ENCODE measurements at places on chromosomes 1 and 21.

- DNase-seq, result no peak
Observed at GRCh38 chr1:70809069-70809468, 238.5 kb downstream of the PTGER3 start.

DNA sequence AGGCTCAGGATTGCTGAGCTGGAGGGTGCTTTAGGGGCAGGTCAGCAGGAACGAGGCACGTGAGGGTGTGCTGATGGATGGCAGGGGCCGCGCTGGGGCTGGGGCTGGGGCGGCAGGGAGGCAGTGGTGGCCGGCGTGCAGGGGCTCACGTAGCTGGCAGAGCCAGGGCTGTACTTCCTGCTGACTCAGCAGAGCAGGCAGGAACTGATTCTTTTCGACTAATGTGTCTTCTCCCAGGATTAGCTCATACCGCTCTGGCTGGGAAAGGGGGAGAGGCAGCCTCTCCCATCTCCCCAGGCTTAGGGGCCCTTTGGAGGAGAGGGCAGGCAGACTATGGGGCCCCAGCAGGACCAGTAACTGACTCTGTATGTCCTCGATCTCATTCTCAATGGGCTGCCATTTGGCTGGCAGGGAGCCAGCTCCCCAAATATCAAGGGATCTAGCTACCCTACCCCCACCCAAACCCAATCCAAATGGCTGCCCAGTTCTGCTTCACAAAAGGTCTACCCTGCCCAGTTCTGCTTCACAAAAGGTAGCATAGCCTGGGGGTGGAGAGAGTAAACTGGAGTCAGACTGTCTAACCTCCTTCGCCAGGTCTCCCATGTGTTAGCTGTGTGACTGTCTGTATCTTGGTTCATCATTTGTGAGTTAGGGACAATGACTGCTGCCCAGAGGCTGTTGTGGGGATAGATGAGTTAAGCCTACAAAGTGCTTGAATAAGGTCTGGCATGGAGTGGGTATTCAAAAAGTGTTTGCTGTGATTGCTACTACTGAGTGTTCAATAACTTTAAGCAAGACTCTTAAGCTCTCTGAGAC, 100.1 kb upstream of the SLC2A1 start:
- DNase-seq, result no peak

GRCh38 chr21:24123785-24124184, 1483.5 kb downstream of the MRPL39 start:
- no peak for DNase-seq

GRCh38 chr1:117607471-117607870, 1.6 kb downstream of the TENT5C start:
- DNase-seq, result peak; percentile 32

- DNase-seq, result no peak
Observed at GRCh38 chr21:45865106-45865835, 116.3 kb upstream of the COL6A1 start.

- no peak for DNase-seq
Observed at GRCh38 chr1:94321662-94322061, 84.3 kb upstream of the ARHGAP29 start.

DNA sequence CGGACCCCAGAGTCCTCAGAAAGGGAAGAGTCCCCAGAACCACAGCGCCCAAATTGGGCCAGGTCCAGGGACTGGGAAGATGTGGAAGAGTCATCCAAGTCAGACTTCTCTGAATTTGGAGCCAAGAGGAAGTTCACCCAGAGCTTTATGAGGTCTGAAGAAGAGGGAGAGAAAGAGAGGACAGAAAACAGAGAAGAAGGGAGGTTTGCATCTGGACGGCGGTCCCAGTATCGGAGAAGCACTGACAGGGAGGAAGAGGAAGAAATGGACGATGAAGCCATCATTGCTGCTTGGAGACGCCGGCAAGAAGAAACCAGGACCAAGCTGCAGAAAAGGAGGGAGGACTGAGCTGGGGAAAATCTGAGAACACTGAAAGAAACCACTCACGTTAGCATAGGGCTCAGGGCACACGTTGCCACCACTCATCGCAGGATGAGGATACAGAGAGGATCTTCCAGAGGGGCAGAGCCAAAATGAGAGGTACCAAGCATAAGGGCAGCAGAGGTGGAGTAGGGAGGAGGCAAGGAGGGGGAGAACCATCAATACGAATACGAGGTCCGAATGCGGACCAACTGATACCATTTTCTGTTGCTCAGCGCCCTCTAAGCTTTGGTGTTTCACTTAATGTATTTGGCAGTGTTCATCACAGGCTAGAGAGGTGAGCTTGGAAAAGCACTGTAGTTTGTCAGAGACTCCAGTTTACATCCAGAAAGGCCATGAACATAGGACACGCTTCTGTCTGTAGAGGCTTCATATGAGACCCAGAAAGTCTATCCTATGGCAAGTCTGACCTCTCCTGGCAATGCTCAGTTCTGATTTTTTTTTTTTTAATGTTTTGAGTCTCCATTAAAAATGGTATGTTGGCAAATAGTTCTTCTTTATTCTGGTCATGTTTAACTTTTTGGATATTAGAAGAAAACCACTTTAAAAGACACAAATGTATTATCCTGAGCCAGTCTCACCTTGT, 34.7 kb downstream of the STYXL2 start:
- no peak for DNase-seq

DNA sequence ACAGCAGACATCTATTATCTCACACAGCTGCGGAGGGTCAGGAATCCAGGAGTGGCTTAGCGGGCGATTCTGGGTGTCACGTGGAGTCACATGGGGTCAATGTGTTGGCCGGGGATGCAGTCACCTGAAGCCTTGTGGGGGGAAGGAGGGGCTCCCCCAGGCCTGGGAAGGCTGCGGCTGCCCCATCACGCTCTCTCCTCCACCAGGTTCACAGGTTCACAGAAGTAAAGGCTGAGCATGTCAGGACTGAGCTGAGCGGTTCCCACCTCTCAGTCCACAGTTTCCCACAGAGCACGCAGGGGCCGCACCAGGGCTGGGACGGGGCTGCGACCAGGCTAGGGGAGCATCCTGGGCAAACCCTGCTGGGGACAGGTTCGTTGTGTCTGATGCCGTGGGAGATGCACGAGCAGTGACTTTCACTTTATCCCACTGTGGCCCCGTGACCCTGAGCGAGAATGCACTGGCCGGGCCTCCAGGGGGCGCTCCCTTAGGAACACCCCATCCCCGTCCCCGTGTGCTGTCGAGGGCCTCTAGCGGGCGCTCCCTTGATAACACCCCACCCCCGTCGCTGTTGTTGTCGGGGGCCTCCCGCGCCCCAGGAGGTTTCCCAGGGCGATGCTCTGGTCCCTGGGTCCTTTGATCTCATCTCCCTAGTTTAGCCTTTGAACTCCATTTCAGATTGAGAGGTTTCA, 73.2 kb upstream of the TRAPPC10 start:
- peak; percentile 92 for DNase-seq

DNA sequence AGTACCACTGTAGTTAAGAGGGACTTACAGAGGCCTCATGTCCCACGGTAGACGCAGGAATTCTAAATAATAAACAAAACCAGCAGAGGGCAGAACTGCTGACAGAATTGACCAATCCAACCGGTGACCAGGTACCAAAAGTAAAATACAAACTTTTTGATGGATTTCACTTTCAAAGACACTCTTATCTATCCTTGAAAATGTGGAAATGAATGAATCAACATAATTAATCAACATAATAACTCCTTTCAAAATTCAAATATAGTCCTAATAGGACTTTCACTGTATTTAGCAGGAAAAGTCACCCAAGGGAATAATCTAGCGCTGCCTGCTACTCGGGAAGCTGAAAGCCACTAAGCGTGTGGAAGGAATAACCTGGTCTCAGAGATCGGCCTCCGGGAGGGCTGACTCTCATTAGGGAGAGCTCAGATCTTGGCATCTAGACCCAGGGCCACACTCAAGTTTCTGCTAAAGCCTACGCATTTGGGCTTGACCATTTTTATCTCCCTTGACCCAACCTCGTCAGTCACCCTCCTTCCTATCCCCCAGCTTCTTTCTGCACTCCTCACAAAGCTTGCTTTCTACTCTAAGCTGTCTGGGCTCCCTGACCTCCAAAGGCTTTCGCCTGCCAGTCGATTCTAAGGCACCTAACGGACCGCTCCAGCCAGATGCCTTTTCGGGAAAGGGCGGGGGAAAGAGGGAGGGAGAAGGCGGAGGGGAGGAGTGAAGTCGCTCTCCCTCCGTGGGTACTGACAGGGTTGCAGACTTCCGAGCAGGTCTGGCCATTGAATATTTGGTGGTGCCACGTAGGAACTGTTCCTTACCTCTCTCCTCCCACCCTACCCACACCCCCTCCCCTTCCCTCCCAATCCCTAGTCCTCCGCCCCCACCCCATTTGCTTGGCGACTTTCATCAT, 1.6 kb downstream of the COL11A1 start:
- no peak for DNase-seq

- DNase-seq, result no peak
Observed at GRCh38 chr1:201766131-201766866, 62.7 kb upstream of the IPO9 start.

DNA sequence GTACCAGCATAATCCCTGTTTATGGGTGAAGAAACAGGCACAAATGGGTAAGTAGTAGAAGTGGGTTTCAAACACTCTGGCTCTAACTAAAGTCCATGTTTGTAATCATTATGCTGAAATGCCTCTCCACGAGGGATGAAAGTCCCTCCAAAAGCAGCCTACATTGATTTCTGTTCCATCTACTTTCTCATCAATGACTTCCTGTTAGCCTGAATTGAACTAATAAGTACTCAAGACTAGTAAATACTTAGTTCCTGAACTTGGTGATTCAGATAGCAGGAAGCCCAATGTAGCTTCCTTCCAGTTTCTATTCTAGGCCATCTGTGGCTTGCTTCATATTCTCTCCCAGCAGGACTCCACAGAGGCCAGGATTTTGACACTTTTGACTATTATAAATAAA, 11.3 kb upstream of the BACH1 start:
- no peak for DNase-seq

GRCh38 chr1:41766546-41766945, 152.2 kb downstream of the HIVEP3 start:
- no peak for DNase-seq

- DNase-seq, result no peak
Observed at GRCh38 chr1:29577512-29577911, 341.2 kb downstream of the PTPRU start.

GRCh38 chr1:74681001-74681400, 7.4 kb upstream of the ERICH3 start:
- DNase-seq, result no peak

DNA sequence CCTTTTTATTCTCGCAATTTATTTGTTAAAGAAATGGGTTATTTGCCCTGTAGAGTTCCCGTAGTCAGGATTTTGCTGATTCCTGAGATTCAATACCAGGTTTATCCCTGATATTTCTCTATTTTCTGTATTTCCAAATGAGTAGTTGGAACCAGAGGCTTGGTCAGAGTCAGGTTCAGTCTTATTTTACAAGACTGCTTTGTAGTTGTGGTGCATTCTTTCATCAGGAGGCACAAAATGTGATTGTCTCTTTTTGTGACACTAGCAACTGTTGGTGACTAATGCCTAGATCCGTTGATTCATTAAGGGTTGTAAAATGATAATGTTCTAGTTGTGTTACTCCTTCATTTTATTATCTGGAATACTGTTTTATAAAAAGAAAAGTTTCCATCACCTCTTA, 95.5 kb upstream of the TPTE start:
- no peak for DNase-seq

GRCh38 chr1:23367451-23367790, 2.2 kb downstream of the ZNF436 start:
- DNase-seq, result no peak

DNA sequence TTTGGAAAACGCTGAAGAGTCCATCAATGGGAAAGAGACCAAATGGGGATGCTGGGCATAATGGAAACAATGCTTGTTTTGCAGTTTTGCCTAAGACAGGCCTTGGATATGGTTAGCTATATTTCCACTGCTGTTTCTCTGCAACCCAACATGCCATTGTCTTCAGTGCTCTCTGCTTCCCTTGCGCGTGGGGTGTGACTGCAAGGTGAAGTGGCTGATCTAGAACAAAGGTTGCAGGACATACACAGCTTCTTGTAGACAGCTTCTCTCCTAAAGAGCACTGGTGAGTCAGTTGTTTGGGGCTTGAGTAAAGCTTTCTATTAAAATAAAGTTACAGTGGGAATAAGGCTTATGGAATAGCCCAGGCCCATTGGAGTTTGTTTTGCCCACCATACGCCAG, 33.0 kb downstream of the RUNX1 start:
- DNase-seq, result no peak

DNA sequence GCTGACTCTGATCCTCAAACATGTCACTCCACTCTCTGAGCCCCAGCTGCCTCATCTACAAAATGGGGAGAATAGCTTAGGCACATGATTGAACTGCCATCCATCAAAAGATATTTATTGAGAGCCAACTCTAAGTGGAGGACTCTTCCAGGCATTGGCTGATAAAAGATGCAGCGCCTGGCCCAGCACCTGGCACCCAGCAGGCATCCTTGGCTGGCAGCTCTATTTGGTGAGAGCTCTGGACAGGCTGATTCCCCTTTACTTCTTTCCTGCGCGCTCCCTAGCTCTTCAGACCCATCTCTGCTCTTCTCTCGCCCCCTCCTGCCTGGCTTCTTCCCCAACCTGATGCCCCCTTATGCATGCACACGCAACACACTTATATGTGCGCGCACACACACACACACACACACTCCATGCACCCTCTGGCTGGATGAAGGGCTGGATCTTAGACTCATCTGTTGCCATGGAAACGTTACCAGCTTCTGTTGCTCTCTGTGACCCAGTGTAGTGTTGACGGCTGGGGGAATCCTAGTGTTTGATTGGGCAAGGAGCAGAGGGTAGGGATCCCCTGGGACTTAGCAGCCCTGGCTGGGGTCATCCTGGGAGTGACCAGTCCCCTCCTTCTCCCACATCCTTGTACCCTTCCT, 49.3 kb downstream of the VWA5B1 start:
- DNase-seq, result no peak

- DNase-seq, result no peak
Observed at GRCh38 chr1:91818713-91818975, 67.3 kb downstream of the TGFBR3 start.

GRCh38 chr1:13763222-13763621, 63.2 kb downstream of the PRDM2 start:
- no peak for DNase-seq

GRCh38 chr1:183711741-183712361, 58.7 kb upstream of the APOBEC4 start:
- no peak for DNase-seq

GRCh38 chr1:184685116-184685515, 69.5 kb downstream of the EDEM3 start:
- DNase-seq, result no peak

DNA sequence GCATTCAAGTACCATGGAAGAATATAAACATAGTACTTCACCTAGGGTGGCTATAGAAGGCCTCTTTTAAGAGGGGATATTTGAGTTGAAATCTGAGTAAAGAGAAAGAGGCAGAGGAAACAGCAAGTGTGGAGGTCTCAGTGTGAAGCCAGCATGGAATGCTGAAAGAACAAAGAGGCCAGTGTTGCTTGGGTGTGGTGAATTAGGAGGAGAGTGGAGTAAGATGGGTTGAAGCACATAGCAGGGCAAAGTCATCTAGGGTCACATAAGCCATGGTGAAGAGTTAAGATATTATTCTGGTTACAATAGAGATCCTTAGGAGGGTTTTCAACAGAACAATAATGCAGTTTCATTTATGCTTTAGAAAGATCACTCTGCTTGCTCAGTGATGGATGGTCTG, 37.5 kb downstream of the C1orf141 start:
- no peak for DNase-seq

- DNase-seq, result no peak
Observed at GRCh38 chr1:93475681-93476080, 27.8 kb downstream of the FNBP1L start.

GRCh38 chr21:44534688-44535087, 5.3 kb downstream of the KRTAP10-1 start:
- DNase-seq, result no peak

Measured in activated CD8-positive, alpha-beta memory T cell treated with anti-CD3 and anti-CD28 coated beads, Interleukin-2, amount 50 U/mL, for 4 hours (primary cell).